Fibroblast of villous mesenchyme (primary cell): ENCODE measurements at places on chromosomes 1 and 21.

- peak; percentile 79 for DNase-seq
These were observed 6.2 kb upstream of the LAPTM5 start for GRCh38 chr1:30763651-30764248.

- DNase-seq: no peak
These were observed 310.3 kb downstream of the NFIA start for GRCh38 chr1:61392409-61393242.

DNA sequence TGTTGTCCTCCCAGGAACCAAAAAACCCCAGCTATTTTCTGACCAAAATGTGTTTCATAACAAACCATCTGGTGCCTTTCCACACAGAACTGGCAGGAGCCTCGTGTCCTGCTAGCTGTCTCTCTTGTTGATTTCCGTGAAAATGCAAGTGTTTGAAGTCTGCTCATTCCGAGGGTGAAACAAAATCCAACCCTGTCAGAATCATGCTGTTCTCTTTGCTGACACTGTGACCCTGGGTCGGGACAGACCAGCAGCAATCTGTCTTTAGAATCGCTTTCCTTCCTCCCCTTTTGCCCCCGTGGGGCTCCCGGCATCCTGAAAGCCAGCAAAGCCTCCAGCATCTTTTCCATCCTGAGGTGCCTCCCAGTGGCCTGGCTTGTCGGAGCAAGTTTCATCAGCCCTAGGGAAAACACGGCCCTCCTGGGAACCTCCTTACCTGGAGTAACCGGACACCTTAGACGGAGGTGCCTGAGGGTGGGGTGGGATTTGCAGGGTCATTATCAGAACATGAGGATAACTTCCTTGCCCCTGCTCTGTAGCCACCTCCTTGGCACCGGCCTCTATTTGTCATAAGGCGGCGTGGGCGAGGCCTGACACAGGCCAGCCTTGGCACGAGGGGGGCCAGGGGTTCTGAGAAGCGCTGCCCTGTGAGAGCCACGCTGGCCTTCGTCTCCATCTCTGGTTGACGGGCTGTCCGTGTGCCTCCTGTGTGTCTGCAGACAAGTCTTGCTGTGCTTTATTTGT, 24.9 kb downstream of the LDLRAP1 start:
- DNase-seq: peak; percentile 85

DNA sequence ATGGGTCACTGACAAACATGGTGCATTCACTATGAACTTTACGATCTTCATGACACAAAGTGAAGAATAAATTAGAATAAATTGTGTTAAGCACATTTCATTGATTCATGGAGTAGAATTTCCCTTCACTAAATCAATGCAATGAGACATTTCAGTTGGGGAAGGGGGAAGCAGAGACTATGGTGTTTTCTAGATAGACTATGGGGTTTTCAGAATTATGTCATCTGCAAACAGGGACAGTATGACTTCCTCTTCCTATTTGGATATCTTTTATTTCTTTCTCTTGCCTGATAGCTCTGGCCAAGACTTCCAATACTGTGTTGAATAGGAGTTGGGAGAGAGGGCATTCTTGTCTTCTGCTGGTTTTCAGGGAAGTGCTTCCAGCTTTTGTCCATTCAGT, 80.0 kb upstream of the C1orf105 start:
- DNase-seq: no peak

DNA sequence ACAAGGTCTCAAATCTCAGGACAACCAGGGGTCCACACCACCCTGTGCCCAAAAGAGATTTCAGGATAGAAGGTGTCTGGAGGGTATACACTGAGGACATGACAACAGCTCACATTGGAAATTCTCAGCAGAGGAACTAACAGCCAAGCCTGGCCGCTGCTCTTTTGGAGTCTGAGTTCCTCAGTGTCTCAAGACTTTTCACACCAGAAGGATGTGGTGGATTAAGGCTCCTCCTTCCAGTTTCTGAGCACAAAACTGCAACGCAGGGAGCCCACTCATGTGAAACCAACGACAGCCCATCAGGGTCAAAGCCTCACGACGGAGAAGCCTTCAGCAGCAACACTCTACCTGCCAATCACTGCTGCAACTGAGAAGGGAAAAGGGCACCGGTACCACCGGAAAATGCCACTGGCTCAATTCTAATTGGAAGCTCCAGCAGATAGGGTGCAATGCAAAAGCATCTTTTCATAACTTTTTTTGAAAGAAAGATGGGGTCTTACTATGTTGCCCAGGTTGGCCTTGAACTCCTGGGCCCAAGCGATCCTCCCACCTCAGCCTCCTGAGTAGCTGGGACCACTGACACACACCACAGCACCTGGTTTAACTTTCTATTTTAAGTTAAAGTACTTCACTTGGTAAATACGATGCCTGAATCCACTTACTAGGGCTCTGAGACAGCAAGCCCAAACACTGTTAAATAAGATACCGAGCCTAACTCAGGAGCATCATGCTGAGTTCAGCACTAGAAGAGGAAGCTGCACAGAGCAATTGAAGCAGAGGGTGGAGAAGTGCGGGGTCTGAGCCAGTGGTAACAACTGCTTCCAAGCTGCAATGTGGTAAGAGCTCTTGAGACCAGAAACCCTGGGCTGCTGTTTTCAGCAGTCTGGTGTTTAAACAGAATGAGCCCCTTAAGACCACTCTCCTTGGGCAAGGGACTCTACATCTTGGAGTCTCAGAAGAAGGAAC, 7.8 kb downstream of the CAPZB start:
- no peak for DNase-seq

DNA sequence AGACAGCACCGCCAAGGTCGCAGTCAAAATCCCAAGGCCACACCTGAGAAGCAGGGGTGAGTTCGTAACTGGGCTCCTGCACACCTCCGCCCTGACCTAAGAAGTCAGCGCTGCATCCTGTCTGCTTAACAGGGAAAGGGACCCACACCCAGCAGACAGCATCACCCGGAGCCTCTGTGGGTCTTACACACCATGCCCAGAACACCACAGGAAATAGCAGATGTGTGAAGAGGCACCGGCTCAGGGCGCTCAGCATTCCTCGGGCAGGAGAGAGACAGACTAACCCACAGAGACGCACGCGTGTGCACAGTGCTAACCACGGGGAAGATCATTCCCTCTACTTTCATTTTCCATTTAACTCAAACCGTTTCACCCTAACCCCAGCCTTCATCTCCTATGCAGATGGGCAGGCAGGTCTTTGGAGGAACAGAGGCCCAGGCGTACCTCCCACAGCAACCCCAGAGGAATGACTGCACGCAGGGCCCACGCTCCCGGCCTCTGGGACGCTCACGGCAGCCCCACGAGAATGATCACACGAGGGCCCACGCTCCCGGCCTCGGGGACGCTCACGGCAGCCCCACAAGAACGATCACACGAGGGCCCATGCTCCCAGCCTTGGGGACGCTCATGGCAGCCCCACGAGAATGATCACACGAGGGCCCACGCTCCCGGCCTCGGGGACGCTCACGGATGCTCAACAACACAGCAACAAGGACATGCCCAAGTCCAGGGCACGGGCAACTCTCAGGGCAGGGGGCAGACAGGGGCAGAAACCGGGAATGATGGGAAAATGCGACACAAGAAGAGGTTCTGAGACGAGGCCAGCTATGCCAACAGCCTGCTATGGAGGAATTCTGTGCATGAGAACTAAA, 20.9 kb downstream of the POFUT2 start:
- DNase-seq: no peak

DNA sequence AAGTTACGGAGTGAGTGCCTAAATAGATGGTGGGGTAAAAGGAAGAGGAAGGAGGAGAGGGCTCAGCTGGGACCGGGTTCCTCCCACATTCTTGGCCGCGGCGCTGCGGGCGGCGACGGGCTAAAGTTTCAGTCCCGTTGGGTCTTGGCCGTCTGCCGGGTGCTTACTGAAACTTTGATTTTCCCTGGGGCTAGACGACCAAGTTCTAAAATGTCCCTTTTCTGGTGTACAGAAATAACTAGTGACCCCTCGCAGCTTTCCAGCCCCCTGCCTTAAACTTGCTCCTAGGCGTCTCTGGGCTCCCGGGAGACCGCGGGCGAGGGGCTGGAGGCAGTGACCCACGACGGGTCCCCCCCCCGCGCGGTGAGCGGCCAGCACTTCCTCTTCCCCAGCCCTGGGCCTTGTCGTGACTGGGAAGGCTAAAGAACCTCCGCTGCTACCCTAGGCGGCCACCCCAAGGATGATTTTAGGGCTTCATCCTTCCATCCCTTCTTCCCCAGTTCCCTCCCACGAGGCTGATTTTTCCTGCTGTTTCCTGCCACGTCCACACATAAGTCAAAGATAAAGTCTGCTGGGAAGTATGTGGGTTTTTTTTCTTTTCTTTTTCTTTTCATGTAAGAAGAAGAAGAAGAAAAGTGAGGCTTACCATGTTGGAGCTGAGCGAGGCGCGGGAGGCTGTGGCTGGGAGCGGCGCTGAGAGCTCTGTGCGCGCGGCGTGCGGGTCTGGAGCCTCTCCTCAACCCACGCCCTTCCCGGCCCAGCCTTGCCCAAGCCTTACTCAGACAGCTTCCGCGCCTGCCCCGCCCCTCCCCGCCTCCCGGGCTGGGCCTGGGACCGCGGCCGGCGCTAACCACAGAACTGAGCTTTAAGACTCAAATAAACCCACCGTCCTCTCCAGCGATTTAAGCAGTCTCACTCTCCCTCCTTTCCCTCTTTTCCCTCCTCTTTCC, at the start of gene S100A11:
S100A11 (minus strand) TSS at position 738 of the 950 bp plus-strand sequence; CDS start at position 649, 89 bp downstream.
- DNase-seq: peak; percentile 94

DNA sequence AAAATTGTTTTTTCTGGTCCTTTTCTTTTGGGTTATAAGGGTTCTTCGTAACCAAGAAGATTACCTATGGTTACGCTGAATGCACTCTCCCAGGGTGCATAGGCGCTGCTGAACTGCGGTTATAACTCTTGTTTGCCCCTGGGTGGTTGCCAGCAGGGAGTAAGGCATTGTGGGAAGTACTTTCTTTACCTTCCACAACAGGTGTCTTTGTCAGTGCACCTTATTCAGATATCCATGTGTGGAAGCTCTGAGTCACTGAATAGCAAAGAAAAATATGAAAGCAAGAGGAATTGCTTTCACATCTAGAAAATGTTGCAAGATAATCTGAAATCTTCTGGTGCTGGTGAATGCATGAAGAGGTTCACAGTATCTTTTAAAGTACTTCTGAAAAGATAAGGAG, 124.4 kb upstream of the CACYBP start:
- DNase-seq: no peak

DNA sequence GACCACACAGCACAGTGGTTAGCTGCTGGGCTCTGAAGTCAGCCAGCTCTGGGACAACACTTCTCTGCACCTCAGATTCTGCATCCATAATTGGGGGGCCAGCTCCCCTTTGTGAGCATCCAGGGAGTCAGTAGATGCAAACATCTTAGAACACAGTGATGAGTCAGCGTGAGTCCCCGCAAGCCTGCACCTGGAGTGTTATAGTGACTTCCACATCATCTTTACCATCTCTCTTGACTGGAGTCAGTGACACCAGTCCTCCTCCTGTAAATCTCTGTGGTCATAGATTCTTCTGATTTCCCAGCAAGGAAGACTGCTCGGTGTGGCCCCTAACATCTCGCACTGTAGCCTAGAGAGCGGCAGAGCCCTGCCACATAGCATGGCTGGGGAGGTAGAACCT, 13.9 kb upstream of the EDN2 start:
- no peak for DNase-seq

- no peak for DNase-seq
These were observed 159.1 kb upstream of the C8B start for GRCh38 chr1:57124768-57125446.

GRCh38 chr1:3501856-3502640, 47.6 kb downstream of the ARHGEF16 start:
- DNase-seq: peak; percentile 30

- DNase-seq: no peak
These were observed 54.2 kb downstream of the EIF2B3 start for GRCh38 chr1:44932151-44932550.

DNA sequence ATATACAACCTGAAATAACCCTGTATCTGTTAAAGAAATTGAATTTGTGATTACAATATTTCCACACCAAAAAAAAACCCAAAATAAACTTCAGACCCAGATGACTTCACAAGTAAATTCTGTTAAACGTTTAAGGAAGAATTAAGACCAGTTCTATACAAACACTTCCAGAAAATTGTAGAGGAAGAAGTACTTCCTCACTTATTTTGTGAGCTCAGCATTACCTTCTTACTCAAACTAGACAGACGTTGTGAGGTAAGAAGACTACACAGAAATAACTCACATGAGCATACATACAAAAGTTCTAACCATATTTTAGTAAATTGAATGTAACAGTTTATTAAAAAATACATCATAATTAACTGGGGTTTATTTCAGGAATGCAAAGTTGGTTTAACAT, 18.8 kb downstream of the RALGPS2 start:
- DNase-seq: no peak

GRCh38 chr1:6962996-6963911, 178.0 kb downstream of the CAMTA1 start:
- no peak for DNase-seq

GRCh38 chr1:214326406-214326805, 45.4 kb downstream of the SMYD2 start:
- DNase-seq: no peak

GRCh38 chr1:19730793-19731192, 66.1 kb downstream of the HTR6 start:
- DNase-seq: no peak

DNA sequence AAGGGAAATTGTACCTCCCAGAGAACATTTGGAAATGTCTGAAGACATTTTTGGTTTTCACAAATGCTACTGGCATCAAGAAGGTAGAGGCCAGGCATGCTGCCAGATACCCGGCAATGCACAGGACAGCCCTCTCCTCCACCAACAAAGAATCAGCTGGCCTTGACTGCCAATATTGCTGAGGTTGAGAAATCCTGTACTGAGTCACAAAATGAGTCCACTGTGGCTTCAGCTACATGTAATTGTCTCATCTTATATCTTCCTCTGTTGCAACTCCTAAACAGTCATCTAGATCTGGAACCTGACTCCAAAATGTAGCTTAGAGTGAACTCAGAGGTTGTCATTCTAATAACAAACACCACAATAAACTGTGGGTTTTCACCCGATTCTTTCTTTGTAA, 327.5 kb upstream of the POGK start:
- DNase-seq: no peak

DNA sequence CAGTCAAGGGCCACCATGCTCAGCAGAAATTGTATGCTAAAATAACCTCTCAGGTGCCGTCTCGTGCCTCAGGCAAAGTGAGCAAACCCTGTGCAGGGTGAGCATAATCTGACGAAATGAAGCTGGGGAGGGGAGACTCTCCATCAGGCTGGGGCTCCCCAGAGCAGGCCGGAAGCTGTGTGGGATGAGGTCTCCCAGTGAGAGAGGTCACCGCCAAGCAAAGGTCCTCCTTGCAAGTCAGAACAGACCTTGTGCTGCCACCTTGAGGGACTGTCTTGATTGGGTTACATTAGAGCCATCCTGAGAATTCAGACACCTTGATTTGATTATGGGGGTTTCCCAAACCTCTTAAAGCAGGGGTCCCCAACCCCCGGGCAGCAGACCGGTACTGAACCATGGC, 64.2 kb downstream of the ZNF684 start:
- no peak for DNase-seq

- no peak for DNase-seq
These were observed 29.0 kb downstream of the STUM start for GRCh38 chr1:226577401-226578180.

- DNase-seq: no peak
These were observed 30.7 kb downstream of the PGM1 start for GRCh38 chr1:63623952-63624351.

- no peak for DNase-seq
These were observed 206.7 kb downstream of the CTH start for GRCh38 chr1:70617728-70618127.

- DNase-seq: no peak
These were observed 16.2 kb upstream of the PPIE start for GRCh38 chr1:39722495-39722894.

GRCh38 chr1:201026836-201027235, 3.3 kb upstream of the KIF21B start:
- DNase-seq: no peak

- DNase-seq: peak; percentile 43
These were observed 159.8 kb upstream of the USP24 start for GRCh38 chr1:55374801-55375616.
